ENCODE measurements at places on chromosomes 3 and 15.

DNA sequence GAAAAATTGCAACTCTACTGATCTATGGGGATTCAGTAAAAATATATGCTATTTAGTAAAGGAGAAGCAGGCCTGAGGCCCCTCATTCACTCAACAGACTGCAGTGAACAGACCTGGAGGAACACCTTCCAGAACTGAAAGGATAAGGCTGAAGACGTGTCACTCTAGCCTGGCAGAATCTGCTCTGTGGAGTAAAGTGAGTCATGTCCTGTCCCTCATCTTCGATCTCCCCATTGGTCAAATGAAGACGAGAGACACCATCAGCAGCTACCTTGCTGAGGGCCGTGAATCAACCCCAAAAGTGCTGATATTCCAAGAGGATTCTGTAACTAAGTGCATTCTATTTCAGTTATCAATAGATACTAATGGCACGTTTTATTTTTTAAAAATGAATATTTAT is 359.7 kb downstream of the FGF12 start:
- no peak for DNase-seq

DNA sequence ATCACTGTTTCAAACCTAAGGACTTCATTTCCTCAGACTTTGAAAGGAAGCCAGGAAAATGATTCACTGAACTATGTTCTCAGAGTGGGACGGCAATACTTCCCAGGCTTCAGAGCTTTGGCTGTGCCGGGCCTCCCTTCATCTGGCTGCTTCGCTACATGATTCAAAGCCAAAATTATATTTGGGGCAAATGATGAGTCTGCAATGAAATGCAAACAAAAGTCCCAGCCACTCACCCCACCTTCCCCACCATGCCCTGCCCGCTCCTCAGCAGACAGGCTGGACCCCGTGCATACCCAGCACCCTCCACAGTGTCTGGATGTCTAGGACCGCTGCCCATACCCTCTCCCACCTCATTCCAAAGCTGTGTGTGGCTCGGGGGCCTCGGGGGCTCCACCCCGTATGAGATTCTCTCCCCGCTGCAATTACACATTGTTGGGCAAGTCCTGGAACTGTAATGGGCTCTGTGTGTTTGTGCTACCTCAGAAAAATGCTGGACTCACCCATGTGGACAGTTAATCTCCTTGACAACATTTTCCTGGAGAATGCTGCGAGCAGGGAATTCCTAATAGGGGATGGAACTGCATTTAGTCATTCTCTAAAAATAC is 32.2 kb downstream of the ATP10A start:
- DNase-seq: no peak

DNA sequence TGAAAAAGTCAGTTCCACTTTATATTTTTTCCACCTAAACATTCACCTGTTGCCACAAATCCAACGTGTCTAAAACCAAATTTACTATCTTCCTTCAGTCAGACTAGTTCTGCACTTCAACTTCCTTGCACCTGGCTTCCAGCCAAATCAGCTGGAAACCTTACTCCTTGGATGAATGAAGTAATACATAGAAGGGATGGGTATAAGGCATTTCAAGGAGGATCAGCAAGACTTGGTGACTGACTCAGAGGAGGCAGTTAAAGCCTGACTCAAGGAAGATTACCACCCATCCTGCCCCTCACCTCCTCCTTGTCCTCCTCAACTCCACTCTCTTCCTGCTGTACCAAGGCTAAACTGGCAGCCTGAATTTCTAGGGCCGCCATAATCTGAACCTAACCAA is 37.1 kb downstream of the QTRT2 start:
- no peak for DNase-seq

GRCh38 chr3:25532431-25533162 is 104.5 kb downstream of the RARB start:
- no peak for DNase-seq

GRCh38 chr15:61083081-61083787 is 145.9 kb downstream of the RORA start:
- no peak for DNase-seq

- DNase-seq: no peak
Measured at GRCh38 chr15:77412972-77413698, 6.8 kb downstream of the PEAK1 start.

GRCh38 chr3:17642474-17642873 is 100.0 kb downstream of the TBC1D5 start:
- no peak for DNase-seq

- DNase-seq: no peak
Measured at GRCh38 chr15:61064651-61065050, 164.5 kb downstream of the RORA start.

- no peak for DNase-seq
Measured at GRCh38 chr15:50275091-50275490, 9.6 kb upstream of the HDC start.

Measured in cortex of kidney (tissue), 1 donor.